HFFc6 (cell line): ENCODE measurements at places on chromosomes 16 and 17. TPM values are rescaled to one million over a fixed set of nuclear protein-coding genes. Genes with fewer than 3 reads are reported as not detected.
A peak's percentile ranks its signal among the peaks of the same experiment; 100 is the strongest.

- no peak for DNase-seq
Observed at GRCh38 chr16:74768239-74768638, 6.4 kb downstream of the FA2H start.

DNA sequence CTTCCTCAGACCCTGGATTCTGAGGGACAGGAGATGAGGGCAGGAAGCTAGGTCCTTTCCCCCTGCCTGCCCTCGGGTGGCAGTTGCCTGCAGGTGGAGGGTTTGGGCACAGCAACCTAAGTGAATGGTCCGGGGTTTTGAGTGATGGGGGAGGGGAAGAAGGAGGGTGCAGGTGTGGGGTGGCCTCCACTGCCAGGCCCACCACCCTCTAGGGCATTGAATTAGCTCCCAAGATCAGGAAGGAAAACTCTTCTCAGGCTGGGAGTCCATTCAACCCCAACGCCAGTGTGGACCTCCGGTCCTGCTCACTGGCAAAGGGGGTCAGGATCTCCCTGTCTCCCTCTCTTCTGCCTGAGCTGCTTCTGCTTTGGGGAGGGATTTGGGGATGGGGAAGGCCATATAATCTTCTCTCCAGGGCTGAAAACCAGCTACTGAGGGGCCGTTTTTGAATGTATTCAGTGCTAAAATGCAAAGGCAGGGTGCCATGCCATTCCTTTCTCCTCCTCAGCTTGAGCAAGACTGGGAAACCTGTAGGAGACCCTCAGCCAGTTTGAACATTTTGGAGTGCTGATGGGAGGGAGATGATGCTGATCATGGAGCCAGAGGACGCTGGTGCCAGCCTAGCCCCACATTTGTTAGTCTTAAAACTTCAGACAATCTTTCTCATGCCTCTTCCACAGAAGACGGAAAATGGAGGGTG is 18.8 kb downstream of the GRB7 start:
- no peak for DNase-seq

DNA sequence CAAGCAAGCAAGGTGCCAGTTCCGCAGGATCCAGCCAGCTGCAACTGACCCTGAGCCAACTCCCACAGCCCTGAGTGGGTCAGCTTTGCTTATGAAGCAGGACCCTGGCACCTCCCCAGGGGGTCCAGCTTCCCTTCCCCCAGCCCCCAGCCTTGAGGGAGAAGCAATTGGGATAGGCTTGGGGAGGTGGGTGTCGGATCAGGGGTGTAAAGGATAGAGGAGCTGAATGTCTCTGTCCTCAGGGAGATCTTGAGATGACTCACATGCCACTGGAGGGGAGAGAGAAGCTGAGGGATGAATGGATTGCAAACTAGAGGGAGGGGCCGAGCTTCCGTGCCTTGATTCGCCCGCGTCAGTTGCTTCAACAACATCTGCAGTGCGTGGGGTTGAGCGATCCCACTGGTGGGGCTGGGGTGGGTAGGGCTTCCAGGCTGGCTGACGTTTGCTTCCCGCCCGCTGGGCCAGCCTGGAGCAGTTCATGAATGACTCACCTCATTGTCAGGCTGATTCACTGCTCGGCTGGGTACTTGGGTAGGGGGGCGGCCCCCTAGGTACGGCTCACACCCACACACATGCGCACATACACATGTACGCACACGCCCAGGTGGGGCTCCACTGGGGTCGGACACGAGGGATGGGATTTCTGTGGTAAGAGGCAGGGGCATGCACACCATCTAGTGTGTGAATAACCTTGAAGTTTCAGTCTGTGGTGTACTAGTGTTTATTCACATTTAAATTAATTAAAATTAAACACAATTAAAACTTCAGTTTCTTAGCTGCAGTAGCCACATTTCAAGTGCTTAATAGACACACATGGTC is 3.6 kb upstream of the HROB start:
- peak; percentile 99 for DNase-seq

GRCh38 chr17:15092762-15093161 is 172.4 kb downstream of the PMP22 start:
- DNase-seq: peak; percentile 29

GRCh38 chr16:71287911-71288310 is 1.3 kb downstream of the CMTR2 start:
- no peak for DNase-seq

DNA sequence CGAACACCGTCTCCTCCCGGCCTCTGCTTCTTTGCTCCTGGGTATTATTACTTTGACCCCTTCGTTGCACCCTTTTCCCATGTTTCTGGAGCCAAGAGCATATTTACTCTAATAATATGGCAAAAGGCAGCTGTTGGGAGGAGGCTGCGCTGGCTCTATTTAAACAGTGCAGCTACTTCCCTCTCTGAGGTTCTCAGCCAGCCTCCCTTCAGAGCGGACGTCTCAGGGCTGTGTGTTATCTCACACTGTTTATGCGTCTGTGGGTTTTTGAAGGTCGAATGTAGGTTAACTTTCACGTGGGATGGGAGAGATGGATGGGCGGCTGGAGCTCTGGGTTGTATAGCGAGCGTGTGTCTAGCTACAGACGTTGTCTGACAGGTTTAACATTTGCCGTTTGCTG is 45.3 kb downstream of the COX4I1 start:
- no peak for DNase-seq

GRCh38 chr17:81033535-81034167 is 1.3 kb upstream of the BAIAP2 start:
- DNase-seq: no peak

- no peak for DNase-seq
Observed at GRCh38 chr17:8116776-8117175, 1.5 kb downstream of the ALOXE3 start.

- no peak for DNase-seq
Observed at GRCh38 chr17:72266112-72266775, 145.4 kb downstream of the SOX9 start.

DNA sequence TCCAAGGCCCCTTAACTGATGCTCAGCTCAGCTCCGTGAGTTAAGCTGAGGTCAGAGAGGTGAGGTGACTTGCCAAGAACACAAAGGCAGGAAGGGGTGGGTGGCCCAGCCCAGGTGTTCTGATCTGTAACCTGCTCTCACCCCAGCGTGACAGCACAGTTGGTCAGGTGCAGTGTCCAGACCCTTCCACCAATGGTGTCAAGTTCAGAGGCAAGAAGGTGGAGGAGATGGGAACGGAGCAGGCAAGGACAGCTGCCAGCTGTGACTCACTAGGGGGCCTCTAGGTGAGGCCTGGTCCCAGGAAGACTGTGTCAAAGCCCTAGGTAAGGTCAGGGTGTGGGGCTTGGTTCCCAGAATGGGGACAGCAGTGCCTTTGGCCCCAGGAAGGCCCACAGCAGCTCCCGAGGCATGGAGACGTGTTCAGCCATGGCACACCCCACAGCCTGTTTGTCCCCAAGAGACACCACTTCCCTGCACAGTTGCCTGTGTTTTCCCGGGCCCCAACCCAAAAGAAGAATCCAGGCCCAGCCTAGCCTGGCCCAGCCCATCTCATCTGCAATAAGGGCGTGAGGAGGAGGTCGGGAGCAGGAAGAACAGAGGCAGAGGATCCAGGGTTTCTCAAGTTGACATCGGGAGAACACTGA is 7.2 kb downstream of the WFIKKN2 start:
- no peak for DNase-seq

DNA sequence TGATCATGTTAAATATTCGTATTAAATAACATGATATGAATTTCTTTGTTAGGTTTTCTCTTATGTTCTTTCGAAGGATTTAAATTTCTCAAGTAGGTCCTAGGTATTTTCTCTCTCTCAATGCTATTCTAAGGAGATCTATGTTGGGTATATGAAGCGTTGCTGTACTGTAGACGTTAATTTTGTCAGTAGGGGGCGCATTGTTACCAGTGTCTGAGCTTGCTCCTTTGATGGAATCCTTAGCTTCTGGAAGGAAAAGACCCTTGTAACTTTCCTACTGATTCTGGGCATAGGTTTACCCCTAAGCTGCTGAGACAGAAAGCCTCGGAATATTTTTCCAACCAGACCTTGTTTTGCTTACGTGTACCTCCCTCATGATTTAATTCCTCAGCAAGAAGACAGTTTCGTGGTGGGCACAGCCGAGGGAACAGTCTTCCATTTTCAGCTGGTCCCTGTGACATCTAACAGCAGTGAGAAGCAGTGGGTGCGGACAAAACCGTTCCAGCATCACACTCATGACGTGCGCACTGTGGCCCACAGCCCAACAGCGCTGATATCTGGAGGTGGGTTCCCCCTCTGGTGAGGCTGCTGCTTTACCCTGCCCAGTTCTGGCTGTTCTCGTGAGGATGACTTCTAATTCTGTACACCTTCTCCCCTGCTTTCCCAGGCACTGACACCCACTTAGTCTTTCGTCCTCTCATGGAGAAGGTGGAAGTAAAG is 17.9 kb downstream of the UTP4 start:
- peak; percentile 62 for DNase-seq

- no peak for DNase-seq
Observed at GRCh38 chr17:42573095-42573494, 4.4 kb downstream of the PSMC3IP start.

GRCh38 chr17:2485543-2485942 is 26.1 kb downstream of the METTL16 start:
- no peak for DNase-seq

GRCh38 chr17:45009676-45010467 is 41.6 kb downstream of the DCAKD start:
- no peak for DNase-seq

DNA sequence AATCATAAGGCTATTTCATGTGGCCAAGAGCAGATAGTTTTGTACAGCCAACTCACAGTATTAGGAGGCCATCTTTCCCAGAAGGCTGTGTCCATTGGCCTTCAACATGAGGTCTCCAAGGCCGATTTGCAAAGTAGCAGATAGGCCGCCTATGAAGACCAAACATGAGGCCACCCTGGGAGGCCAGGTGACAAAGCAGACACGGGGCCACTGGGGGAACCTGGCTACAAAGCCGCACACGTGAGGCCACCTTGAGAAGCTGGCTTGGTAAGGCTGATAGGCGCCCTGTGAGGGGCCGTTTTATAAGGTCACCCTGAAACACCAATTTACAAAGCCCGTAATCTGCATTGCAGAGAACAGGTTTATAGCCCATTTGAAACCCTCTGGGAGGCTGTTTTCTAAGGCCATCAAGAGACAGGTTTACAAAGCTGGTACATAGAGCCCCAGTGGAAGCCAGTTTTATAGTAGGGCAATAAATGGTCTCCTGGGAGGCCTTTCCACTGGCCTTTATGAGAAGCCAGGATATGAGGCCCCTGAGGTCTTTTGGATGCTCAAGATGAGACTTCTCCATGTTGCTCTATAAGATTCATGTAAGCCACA is 4.9 kb downstream of the KDM8 start:
- DNase-seq: no peak

GRCh38 chr16:68724797-68725196 is 12.3 kb upstream of the CDH1 start:
- no peak for DNase-seq

DNA sequence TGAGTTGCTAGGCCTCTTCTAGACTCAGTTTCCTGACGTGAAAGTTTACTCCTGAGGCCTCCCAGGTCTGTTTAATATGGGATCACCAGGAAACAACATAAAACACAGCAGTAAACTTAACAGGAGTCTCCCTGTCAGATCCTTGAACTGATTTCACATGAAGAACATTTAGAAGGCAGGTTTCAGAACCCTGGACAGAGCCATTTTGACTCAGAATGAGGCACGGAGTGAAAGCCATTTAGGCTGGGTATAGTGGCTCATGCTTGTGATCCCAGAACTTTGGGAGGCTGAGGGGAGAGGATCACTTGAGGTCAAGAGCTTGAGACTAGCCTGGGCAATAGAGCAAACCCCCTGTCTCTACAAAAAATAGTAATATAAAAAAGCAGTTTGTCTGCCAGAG is 289.1 kb downstream of the CA10 start:
- DNase-seq: no peak

- no peak for DNase-seq
Observed at GRCh38 chr17:13671771-13672170, 70.0 kb upstream of the HS3ST3A1 start.

DNA sequence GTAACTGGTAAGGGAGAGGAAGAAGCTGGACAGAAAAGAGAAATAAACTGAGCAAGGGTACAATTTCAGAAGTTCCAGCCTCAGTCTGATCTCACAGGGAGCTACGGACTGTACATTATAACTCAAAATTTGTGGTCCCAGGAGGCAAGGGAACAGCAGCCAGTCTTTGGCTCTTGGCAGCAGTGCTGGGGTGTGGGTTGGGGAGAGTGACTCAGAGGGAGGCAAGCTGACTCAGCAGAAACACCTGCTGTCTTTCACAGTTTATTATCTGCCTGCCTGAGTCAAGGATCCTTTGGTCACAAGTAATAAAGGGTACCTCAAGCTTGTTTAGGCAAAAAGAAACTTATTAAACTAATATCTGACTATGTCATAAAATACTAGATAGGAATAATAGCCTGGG is 73.5 kb upstream of the KIF2B start:
- DNase-seq: no peak

DNA sequence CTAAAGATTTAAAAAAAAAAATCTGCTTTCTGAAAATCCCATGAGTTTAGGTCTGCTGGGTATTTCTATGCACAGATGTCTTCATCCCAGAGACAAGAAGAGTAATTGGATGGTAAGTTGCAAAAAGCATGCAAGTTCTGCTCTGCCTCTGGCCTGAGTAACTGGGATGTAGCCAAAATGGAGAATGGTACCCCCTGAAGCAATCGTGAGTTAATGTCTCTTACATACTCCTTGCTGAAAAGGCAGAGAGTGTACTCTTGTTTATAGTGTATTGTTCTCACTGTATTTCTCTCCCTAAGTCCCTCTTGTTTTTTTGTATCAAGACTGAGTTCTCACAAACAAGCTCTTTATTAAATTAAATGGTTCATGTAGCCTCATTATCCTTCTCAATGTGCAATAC is 259.0 kb downstream of the IRX3 start:
- no peak for DNase-seq

- no peak for DNase-seq
Observed at GRCh38 chr16:89983536-89983935, 35.0 kb downstream of the DEF8 start.

- DNase-seq: no peak
Observed at GRCh38 chr16:12988071-12988470, 86.7 kb downstream of the SHISA9 start.

GRCh38 chr17:72388765-72389473 is 268.1 kb downstream of the SOX9 start:
- DNase-seq: peak; percentile 15

DNA sequence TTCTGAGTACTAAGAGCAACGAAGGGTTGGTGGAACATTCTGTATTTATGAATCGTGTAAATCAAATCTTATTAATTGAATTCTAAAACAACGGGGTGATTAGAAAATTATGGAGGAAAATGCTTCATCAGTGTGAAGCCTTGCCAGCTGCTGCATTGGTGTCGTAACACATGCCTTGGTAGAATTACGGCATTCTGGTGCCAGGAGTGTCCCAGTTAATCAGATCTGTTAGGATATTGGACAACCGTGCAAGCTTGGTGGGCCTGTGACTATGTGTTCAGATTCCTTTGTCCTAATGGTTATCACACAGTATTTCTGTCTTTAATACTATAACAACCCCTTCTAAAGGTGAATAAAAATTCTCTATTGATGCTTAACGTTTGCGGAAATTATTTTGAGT is 44.2 kb upstream of the TANC2 start:
- no peak for DNase-seq

Gene ASGR1
- 0.80 to 1.6 TPM (median 1.0 TPM) in 3 replicates for total RNA-seq

Gene CD2BP2
- 79.1 to 79.9 TPM (median 79.8 TPM) in 3 replicates for total RNA-seq

Gene EPX
- total RNA-seq: not detected in 3 replicates

Gene SLC35G6
- total RNA-seq: not detected in 3 replicates

Gene ODAD4
- 0.82 to 1.3 TPM (median 1.1 TPM) in 3 replicates for total RNA-seq

Gene TAF15
- total RNA-seq: 138 to 170 TPM (median 144 TPM) in 3 replicates
